RPMI7951 (cell line): ENCODE measurements at places on chromosomes 12 and 14.

DNA sequence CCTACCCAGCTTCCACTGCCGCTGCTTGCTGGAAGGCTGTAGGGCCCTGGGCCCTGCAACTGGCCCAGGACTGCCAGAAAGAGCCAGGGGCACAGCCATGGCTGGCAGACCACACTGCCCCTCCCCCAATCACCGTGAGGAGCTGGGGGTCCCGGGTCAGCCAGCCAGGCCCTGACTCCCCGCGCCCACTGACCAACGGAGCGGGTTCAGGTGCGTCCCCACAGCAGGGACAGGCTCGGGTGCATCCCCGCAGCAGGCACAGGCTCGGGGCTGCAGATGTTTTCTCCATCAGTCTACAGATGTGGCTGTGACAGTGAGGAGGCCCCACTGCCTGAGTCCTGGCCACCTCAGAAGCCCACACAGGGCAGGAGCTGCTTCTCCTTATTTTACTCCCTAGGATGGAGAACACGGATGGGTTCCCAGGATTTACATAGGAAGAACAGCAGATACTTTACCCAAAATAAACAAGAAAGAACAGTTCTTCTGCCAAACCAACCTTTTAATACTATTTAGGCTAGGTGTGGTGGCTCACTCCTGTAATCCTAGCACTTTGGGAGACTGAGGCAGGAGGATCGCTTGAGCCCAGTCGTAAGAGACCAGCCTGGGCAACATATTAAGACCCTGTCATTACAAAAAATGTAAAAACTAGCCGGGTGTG is 61.1 kb downstream of the TESC start:
- DNase-seq: no peak

DNA sequence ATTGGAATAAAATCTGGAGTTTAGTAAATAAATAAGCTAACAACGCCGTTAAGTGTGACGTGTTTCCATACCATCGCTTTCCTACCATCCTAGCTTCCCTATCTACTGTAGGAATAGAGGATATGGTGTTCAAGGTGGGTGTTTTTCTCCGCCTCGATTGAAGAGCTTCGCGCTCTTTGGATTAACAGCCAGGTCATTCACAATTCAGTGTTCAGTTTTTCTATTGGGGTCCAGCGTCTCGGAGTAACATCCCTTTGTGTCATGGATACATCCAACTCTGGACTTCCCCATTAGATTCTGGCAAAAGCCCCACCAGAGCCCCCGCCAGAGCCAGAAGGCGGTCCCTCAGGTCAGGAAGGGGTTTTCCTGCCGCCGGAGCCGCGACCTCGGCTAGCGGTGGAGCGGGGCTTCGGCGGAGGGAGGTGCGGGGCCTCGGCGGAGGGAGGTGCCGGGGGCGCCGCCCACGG is 1.2 kb upstream of the SRGAP1 start:
- no peak for DNase-seq

DNA sequence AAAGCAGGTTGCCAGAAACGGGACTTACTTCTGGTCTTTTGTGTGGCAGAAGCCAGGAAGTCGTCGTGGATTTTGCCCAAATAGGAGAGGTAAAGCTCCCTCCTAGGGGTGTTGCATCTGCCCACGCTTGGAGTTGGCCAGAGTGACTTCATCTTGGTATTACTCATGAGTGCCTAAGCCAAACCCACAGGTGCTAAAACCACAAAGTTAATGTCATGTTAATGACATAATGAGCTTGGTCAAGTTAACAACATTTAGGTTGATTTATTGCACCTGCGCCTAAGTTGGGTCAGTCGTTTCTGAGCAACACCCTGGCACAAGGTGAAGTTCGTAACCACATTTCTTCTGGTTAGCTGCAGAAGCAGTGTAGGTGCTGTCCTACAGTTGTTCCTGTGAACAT is 225.2 kb downstream of the FUT8 start:
- DNase-seq: peak; percentile 24

DNA sequence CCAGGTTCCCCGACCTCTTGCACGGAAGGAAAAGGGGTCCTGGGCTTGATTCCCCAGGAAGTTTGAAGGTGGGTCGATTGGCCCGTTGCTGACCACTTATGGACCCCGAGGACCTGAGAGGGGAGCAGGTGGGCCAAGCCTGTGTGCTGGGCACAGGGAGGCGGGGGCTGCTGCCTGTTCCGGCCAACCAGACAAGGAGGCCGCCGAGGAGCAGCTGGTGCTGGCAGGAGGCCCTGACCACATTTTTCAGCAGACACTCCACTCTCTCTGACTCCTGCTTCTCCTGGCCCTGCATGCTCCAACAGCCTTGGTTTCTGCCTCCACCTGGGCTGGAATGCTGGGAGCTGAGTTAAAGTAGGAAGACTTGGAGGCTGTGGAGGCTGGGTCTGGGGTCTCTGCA is 42.8 kb downstream of the NOS1 start:
- DNase-seq: no peak

GRCh38 chr12:7021956-7022355 is 3.7 kb upstream of the LPCAT3 start:
- DNase-seq: no peak

DNA sequence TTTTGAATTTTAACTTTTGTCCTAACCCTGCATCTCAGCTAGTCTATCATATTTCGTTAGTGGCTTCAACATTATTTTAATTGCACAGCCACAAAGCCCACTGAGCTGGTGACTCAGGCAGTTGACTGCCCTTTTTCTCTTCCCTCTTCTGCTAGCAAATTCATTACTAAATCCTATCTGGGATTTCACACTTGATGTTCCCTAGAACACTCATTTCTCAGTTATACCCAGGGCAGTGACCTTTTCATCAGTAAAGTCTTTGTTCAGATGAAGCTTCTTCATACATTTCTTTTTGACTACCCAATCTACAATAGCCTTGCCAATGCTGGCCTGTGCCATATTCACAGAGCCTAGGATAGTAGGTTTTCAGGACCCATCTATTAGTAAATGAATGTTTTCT is 107.0 kb downstream of the ATXN7L3B start:
- peak; percentile 13 for DNase-seq

- DNase-seq: peak; percentile 94
Observed at GRCh38 chr12:113040722-113041171, 15.8 kb upstream of the DTX1 start.

DNA sequence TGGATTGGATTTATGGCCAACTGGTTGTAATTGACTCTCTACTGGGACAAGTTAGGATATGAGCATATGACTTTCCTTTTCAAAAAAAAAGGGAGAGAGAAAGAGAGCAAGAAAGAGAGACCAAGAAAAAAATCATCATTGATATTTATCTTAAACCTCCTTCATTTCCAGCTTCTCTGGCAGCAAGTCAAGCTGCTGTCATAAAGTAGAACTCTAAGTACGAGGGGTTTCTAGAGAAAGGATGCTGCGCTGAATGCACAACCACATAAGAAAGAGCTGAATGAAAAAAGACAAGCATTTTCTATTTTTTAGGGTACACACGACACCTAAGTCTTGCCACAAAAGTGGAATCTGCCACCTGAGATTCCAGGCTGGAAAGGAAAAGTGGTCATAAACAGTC is 182.6 kb downstream of the SLC25A21 start:
- DNase-seq: no peak

- peak; percentile 74 for DNase-seq
Observed at GRCh38 chr12:74890237-74890599, 319.4 kb downstream of the KCNC2 start.

- DNase-seq: no peak
Observed at GRCh38 chr14:56125772-56126636, 7.8 kb downstream of the PELI2 start.

- peak; percentile 50 for DNase-seq
Observed at GRCh38 chr12:92021666-92022035, 124.0 kb downstream of the BTG1 start.

DNA sequence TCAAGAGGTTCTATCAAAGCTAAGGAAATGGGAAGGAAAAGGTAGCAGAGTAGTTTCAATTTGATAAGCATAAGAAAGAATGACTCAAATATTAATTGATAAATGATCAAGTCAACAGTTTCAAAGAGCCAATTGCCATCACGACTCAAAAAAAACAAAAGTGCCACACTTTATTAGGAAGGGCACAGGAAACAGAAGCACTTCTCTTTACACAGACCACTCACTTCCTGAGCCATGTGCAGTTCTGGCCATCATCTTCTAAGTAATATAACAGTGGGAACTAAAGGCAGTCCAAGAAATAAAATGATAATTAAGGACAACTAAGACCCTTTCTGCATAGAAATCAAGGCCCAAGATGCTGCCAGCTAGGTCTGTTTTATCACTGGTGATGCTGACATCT is 13.2 kb downstream of the TM7SF3 start:
- no peak for DNase-seq

DNA sequence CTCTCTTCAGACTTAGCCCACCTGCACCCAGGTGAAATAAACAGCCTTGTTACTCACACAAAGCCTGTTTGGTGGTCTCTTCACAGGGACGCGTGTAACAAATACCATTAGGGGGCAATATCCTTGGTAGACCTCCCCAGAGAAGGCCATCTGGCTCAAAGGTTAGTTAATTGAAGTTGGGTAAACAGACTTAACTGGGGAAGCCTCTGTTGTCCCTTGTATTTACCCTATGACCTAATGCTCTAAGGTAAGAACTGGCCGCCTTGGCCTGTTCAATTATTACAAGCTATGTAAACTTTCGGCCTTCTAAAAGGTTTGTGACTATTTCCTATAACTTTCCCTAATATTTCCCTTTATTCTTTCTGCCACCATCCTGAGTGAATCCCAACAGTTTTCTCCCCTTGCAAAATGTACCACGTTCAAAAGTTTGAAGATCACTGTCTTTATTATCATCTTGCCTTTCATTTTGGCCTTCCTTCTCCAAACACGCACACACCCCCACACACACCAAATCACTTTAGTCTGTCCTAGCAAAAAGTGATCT is 15.3 kb upstream of the LYZ start:
- DNase-seq: no peak

GRCh38 chr14:47102472-47102871 is 450.9 kb upstream of the RPL10L start:
- no peak for DNase-seq

DNA sequence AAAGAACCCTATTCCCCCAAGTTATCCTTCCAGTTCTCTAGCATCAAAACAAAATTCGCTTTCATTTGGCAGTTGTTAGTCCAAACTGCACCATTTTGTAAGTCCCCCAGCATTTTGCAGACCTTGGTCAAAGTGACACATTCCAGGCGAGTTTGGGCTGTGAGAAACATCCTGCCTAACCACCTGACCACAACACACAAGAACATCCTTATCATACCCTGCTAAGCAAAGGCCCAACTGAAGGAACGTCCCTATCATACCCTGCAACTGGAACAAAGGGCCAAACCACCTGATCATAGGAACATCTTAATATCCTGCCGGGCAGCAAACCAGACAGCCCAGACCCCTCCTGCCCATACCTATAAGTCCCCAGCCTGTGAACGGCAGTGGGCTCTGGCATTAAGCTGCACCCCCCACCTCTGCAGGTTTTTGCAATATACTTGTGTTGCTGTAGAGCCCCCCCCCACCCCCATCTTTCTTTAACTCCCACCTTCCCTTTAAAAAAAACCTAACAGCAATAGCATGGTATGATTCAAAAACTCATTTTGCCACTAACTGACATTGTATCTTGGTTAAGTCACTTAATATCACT is 2.7 kb downstream of the PCNX4 start:
- peak; percentile 87 for DNase-seq

GRCh38 chr14:61260939-61261776 is 20.0 kb downstream of the TMEM30B start:
- peak; percentile 55 for DNase-seq

GRCh38 chr12:68451261-68452077 is 119.3 kb upstream of the MDM1 start:
- peak; percentile 62 for DNase-seq

DNA sequence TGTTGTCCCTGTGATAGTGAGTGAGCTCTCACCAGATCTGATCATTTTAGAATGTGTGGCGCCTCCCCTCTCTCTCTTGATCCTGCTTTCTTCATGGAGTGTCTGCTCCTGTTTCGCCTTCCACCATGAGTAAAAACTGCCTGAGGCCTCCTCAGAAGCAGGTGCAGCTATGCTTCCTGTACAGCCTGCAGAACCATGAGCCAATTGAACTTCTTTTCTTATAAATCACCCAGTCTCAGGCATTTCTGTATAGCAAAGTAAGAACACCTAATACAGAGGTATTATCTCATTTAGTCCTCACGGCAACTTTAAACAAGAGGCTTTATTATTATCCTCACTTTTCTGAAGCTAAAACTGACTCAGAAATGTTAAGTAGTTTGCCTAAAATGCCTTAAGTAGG is 81.3 kb upstream of the BTG1 start:
- DNase-seq: no peak

GRCh38 chr12:48105321-48105866 is 485 bp downstream of the SENP1 start:
- DNase-seq: no peak

GRCh38 chr14:78010688-78011087 is 159.5 kb upstream of the NRXN3 start:
- peak; percentile 53 for DNase-seq

- DNase-seq: peak; percentile 65
Observed at GRCh38 chr12:12736759-12737676, 19.9 kb downstream of the CDKN1B start.

GRCh38 chr14:75279763-75280290 is 1.2 kb downstream of the FOS start:
- DNase-seq: no peak

DNA sequence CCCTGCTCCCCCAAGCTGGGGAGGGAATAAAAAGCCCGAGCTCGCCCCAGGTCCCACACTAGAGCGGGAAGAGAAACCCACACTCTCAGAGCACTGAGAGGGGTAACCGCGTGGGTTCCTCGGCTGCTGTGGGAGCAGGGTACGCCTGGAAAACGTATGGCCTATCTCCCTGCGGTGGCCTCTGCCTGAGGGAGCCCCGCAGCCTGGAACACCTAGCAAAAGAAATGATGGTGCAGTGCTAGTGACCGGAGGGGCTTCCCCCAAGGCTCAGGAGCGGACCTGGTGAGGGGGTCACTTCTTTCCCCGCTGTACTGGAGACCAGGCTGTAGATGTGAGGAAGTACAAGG is 2.5 kb upstream of the OR4N2 start:
- DNase-seq: no peak

DNA sequence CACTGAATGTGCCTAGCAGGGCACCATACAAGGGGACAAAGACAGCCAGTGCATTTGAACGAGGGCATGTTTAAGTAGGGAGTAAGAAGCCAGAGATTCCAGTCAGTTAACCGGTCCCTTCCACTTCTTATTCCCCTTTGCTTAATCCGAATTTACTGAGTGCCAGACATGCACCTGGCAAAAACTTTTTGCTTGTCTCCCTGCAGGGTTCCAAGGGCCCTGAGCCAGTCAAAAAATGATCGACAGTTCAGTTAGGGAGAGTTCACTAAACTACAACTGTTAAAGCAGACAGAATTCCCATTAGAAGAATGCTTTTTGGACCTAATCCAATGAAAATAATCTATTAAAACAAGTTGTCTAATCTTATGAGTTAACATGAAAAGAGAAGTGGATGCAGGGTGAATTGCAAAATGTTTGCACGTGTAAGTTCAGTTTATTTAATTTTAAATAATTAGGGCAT is 193.8 kb downstream of the TMTC2 start:
- no peak for DNase-seq

GRCh38 chr12:89064780-89065179 is 287.5 kb downstream of the DUSP6 start:
- peak; percentile 94 for DNase-seq
